ENCODE measurements at places on chromosomes 6 and 20.

DNA sequence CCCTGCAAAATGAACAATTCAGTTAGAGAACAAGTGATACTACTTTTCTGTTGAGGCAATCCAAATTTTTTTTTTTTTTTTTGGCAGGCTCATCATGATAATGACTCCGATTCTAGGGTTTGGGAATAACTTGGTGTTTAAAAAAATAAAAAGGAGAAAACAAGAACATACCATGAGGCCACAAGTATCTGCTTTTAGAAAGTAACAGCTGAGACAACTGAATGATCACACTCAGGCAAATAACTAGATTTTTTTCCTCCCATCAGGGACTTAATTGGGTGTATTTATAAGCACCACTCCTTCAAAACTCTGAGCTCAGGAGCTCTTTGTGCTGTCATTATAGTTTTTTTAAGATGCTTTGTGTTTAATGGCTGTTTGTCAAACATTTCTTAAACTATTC is 29.6 kb downstream of the PAK5 start:
- no peak for DNase-seq

- no peak for DNase-seq
Measured at GRCh38 chr6:127207591-127208120, 59.0 kb upstream of the RNF146 start.

DNA sequence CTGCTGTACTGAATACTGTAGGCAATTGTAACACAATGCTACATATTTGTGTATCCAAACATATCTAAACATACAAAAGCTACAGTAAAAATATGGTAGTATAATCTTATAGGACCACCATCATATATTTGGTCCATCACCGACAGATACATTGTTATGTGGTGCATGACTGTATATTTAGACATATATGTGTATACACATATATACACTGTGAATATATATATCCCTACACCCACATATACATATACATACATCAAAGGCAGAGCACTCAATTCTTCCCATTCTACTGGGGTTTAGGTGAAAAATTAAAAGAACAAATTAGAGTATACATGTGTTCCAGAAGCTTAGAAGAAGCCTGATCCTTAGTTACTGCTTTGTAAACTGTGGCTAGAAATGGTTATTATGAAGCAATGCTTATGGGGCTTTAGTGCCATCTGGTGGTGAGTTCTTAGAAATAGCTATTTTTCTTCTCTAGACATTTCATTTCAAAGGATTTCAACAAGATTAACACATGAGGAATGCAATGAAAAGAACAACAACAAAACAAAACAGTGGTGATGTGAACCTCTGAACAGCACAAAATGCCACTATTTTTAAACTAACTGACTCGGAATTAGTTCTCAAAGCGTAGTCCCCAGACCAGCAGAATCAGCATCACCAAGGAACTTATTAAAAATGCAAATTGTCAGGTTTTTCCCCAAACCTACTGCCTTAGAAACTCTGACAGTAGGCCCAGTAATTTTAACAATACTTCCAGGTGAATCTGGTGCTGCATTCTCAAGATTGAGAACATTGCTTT is 38.0 kb downstream of the PKHD1 start:
- DNase-seq, result peak; percentile 78

DNA sequence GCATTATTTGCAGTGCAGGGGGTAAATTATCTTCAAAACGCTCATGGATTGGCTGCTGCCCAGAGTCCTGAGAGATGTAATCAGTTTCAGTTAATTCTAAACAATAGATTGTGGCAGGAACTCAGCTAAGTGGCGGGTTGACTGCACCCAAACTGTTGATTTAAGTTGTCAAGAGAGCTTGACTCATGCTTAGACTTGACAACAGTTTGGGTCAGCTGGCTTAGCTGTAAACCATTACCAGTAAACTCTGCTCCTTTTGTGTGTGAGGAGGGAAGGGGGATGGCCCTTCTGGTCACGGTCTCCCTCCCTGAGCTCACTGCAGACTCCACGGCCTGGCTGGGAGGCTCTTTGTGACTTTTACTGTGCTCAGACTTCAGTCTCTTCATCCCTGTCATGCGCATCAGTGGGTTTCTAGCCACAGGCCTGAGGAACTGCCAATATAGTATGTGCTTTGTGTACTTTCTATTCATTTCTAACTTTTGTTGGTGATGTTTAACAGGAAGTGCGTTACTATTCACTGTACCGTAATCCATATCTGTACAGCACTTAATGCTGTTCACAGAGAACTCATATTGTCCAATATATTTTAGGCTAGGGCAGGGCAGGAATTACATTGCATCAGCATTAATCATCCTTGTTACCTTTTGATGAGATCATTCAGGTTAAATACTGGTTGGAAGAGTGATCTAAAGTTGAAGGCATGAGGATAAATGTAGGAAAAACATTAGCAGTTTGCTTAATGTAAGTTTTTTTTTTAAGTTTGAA is 488.3 kb downstream of the CDKAL1 start:
- DNase-seq, result no peak

GRCh38 chr6:38713812-38714211 is 1.3 kb upstream of the DNAH8 start:
- DNase-seq, result peak; percentile 37

GRCh38 chr20:20423117-20423516 is 55.2 kb downstream of the INSM1 start:
- DNase-seq, result no peak

- DNase-seq, result no peak
Measured at GRCh38 chr6:410555-411395, 19.2 kb downstream of the IRF4 start.

GRCh38 chr6:170402318-170403040 is 95.9 kb downstream of the FAM120B start:
- DNase-seq, result no peak

DNA sequence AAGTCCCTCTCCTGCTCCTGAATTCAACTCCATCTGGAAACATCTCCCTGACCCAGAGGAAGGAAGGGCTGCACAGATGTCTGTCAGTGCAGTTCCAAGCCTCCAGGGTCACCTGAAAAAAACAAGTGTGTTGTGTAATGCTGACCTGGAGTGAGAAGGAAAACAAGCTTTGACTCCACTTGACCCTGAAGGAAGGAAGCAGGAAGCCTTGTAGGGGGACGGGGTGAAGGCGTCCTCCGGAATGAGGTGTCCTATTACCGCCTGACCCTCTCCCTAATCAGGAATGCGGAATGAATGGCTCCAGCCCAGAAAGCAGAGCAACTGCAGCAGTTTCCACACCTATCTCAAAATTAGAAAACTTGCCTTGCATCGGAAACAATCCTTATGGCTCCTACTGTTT is 13.9 kb upstream of the ADGRF5 start:
- DNase-seq, result no peak

GRCh38 chr20:8640461-8640860 is 428.4 kb upstream of the PLCB4 start:
- DNase-seq, result no peak

DNA sequence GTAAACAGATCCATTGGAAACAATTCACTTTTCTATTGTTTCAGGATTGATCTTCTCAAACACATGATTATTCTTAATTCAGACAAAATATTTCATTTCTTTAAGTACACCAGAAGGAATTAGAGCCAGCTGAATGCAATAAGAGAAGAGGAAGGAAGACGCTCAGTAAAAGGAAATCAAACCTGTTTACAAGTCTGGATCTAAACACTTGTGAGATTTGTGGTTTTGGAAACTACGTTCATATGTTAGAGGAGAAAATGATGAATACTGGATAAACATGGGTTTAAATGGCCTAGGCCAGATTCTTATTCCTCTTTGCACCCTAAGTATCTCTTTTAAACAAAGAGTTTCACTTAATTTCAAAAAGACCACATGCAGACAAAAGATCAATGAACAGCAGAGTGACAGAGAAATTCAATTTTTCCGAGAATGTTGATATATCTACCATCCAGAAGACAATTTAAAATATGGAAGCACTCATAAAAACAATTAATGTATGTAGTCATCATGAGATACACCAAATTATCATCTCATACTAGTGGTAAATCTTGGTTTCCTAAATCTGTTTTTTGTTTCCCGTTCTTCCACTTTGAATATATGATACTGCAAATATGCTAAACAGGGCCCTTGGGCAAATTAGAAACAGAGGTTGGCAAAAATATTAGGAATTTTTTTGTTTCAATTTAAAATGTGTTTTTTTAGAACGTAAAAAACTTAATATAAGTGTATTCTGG is 703.5 kb upstream of the CITED2 start:
- DNase-seq, result no peak

DNA sequence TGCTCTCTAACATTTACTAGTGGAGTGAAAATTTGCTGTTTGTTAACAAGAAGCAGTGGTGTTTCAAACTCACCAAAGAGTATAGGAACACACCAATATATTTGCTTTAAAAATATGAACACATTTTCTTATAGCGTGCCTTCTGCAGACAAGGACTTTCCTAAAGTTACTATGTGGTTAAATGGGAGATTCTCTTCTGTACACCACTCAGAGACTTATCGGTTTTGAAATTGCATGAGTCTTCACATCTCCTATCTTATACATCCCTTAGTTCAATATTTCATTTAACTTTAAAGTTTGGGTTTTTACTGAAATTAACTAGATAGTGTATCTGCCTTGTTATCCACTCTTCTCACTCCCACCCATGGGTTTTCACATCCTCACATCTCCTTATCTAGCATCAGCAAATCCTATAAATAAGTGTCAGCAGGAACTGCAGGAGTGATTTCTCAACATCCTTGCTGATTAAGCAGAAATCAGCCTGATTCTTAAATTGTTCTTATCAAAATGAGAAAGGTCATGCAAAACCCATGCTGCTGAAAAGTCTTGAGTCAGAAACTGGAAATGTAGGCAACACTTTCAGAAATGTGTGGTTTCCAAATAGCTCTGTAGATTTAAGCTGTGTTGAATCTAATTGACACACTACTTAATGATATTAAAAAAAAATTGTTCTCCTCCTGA is 1075.6 kb upstream of the GJE1 start:
- peak; percentile 68 for DNase-seq

GRCh38 chr6:15457121-15457650 is 205.6 kb downstream of the DTNBP1 start:
- DNase-seq, result no peak

GRCh38 chr20:52801628-52802006 is 170.5 kb upstream of the TSHZ2 start:
- no peak for DNase-seq

- no peak for DNase-seq
Measured at GRCh38 chr6:162230147-162230752, 497.3 kb downstream of the PRKN start.

DNA sequence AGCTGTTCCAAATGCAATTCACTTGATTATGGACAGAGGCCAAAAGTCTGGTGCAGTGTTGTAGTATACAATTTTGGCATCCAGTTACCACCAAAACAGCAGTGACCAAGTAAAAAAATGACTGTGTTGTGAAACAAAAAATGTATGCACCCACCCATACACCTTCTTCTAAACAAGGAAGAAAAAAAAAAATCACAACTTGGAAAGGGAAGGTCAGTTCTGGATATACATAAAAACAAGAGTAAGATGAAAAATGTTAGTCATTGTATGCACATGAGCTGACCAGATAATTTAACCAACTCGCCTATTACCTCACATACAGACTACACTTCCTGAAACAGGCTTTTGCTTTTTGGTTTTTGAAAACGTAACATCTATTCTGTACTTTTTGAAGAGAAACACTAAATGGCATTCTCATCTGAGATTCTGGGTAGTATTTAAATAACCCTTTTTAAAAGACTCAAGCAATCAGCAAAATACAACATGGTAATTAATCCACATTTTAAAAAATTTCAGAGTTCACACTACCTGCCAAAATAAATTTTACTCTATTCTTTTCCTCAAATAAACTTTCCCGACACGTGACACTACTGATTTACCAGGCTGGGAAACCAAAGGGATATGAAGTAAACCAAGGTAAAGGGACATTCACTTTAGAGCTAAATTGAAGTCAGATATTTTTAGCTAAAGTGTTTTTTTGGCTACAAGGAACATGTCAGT is 141.6 kb upstream of the SHLD1 start:
- DNase-seq, result peak; percentile 74

- DNase-seq, result peak; percentile 27
Measured at GRCh38 chr6:6569096-6569810, 19.3 kb upstream of the LY86 start.

DNA sequence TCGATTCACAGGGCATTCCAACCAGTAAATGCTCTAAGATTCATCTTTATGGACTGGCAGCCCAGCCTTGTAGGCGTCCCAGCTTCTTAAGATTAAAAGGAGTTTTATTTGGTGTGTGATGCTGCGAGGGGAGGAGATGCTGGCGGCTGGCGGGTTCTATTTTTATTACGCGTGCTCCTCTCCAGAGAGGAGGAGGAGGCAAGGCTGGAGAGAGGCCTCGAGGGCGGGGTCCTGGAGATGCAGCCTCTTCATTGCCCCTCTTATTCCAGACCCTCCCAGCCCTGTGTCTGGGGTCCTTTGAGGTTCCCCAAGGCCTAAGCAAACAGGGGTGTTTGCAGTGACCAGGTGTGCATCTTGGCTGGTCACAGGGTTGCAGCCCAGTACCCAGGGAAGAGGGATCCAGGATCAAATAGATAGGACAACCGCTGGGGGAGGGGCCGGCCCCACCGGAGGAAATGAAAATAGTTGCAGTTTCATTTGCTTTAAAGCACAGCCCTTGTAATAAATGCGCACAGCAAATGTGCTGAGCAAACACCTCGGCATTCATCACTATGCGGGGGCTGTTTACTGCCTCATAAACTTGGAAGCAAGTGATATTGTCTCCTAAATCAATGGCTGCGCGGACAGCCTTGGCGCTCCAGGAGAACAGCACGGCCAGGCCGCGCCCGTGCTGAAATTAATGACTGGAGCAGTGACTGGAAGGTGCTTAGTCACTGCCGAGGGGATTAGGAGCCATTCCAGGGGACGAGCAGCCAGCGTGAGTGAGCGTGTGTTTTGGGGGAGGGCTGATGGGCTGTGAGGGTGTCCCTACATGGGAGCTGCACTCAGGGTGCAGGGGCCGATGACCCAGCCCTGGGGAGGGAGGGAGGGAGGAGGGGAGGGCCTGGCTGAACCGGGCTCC is 83.0 kb downstream of the TMEM242 start:
- peak; percentile 52 for DNase-seq

DNA sequence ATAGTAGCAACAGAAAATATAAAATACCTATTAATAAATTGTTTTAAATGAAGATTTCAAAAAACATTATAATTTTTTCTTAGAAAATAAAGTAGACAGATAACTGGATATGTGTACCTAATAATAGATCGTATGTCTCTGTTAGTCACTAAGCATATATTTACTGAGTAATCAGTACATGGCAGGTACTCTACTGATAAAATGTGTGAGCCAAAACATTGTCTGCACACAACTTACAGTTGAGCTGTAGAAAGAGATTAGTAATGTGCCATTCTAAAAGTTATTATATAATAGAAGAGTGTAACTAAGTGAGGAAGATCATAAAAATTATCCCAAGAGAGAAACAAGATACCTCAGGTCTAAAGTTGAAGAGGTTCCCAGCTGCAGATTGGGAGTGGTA is 929.9 kb upstream of the EPHA7 start:
- peak; percentile 24 for DNase-seq
